ENCODE measurements at places on chromosomes 1 and 21. TPM values are rescaled to one million over a fixed set of nuclear protein-coding genes. Genes with fewer than 3 reads are reported as not detected.

Gene MTMR11
- polyA plus RNA-seq = 23.8 TPM

Gene CELA2A
- 0.35 TPM for polyA plus RNA-seq

Gene FCGR2B
- polyA plus RNA-seq = 1.6 TPM

Gene UBXN10
- polyA plus RNA-seq = 5.6 TPM

Gene EPS15
- 41.6 TPM for polyA plus RNA-seq

Gene SLC9C2
- 0.06 TPM for polyA plus RNA-seq

Gene ROR1
- 39.3 TPM for polyA plus RNA-seq

Gene RGS8
- polyA plus RNA-seq = 0.03 TPM

Gene FCMR
- polyA plus RNA-seq = 1.9 TPM

Gene AVPR1B
- 0.65 TPM for polyA plus RNA-seq

Gene FMO5
- polyA plus RNA-seq = 8.3 TPM

Gene SLFNL1
- 0.25 TPM for polyA plus RNA-seq

Gene PTPN7
- 1.6 TPM for polyA plus RNA-seq

Gene PTGS2
- 1.3 TPM for polyA plus RNA-seq

Gene C1orf21
- 40.3 TPM for polyA plus RNA-seq

Gene FAM78B
- polyA plus RNA-seq = 1.2 TPM
